ENCODE measurements at places on chromosomes 16 and 17. TPM values are rescaled to one million over a fixed set of nuclear protein-coding genes. Genes with fewer than 3 reads are reported as not detected.
A peak's percentile ranks its signal among the peaks of the same experiment; 100 is the strongest.

DNA sequence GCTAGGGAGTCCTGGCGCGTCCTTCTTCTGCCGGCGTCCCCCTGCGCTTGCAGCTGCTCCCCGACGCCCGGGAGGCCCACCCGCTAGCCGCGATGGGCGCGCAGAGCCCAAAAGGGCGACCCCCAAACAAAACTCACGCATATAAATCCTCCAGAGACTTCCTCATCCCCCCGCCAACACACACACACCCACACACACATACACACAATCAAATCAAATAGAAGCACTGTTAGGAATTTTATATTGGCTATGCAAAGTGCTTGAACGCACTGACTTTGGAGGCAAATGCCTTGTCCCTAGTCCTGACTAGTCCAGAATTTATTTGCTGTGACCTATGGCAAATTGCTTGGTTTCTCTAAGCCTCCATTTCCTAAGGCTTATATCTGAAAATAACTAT lies 23.8 kb upstream of the CRYM start:
- H3K4me1 ChIP-seq: peaks cover 33% of the 10 kb centered on the region
- H3K36me3 ChIP-seq: no peaks in the 10 kb centered on the region
- DNase-seq: no peak
- H3K4me3 ChIP-seq: peak overlapping the region; percentile 90
- H3K27ac ChIP-seq: no peak overlapping the region

NKD1 gene
- total RNA-seq: 1.6 TPM

FADS6 gene
- not detected for total RNA-seq

HEXIM2 gene
- total RNA-seq: 5.6 TPM

DNA sequence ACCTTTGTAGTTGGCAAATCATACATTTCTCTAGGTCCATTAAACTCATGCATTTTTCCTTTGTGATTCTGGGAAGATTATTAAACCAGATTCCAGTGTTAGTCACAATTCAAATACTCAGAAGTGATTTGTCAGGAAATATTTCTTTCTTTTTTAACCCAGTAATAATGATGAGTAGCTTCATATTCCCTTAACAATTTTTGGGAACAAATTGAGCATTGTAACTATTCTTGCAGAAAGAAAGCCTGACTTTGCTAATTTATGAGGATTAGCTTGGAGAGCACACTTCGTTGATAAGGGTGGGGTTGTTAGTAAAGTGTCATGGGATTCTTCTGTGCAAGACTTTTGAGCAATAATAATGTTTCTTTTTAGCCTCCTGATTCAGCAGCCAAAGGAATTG lies 18.7 kb upstream of the KRT24 start:
- H3K27ac ChIP-seq: no peak overlapping the region
- no peak overlapping the region for H3K4me3 ChIP-seq
- no peak for DNase-seq
- peaks cover 12% of the 10 kb centered on the region for H3K27me3 ChIP-seq
- H3K4me1 ChIP-seq: no peaks in the 10 kb centered on the region
- H3K36me3 ChIP-seq: no peaks in the 10 kb centered on the region

HLF gene
- total RNA-seq: 3.4 TPM

DNA sequence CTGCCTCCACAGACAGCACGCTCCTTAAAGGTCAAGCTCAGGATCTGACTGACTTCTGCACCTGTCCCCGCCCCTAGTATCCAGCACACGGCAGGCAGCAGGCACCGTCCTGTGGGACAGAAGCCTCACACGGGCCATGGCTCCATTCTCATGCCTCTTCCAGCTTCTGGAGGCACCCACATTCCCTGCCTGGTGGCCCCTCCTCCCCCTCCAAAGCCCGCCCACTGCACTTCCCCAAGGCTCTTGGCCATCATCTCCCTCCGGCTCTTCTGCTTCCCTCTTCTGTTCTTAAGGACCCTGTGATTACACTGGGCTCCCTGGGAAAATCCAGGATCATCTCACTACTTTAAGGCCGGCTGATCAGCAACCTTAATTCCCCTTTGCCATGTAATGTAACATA lies 3.5 kb downstream of the CANT1 start:
- H3K4me1 ChIP-seq: peaks cover 54% of the 10 kb centered on the region
- no peak overlapping the region for H3K4me3 ChIP-seq
- H3K27ac ChIP-seq: no peak overlapping the region
- no peak for DNase-seq

- H3K4me3 ChIP-seq: no peak overlapping the region
- no peaks in the 10 kb centered on the region for H3K4me1 ChIP-seq
- peak; percentile 75 for DNase-seq
- H3K27me3 ChIP-seq: no peaks in the 10 kb centered on the region
- no peak overlapping the region for H3K27ac ChIP-seq
Observed at GRCh38 chr17:75601057-75601987, 13.7 kb downstream of the MYO15B start.

- no peak overlapping the region for H3K27ac ChIP-seq
- H3K36me3 ChIP-seq: no peaks in the 10 kb centered on the region
- peaks cover 4% of the 10 kb centered on the region for H3K27me3 ChIP-seq
- H3K4me3 ChIP-seq: no peak overlapping the region
Observed at GRCh38 chr16:25875956-25876598, 184.3 kb downstream of the HS3ST4 start.

GRCh38 chr16:4713663-4714501 lies 20.2 kb downstream of the ANKS3 start:
- H3K27me3 ChIP-seq: no peaks in the 10 kb centered on the region
- no peak overlapping the region for H3K4me3 ChIP-seq
- DNase-seq: no peak
- H3K4me1 ChIP-seq: no peaks in the 10 kb centered on the region

PLA2G10 gene
- not detected for total RNA-seq

DNA sequence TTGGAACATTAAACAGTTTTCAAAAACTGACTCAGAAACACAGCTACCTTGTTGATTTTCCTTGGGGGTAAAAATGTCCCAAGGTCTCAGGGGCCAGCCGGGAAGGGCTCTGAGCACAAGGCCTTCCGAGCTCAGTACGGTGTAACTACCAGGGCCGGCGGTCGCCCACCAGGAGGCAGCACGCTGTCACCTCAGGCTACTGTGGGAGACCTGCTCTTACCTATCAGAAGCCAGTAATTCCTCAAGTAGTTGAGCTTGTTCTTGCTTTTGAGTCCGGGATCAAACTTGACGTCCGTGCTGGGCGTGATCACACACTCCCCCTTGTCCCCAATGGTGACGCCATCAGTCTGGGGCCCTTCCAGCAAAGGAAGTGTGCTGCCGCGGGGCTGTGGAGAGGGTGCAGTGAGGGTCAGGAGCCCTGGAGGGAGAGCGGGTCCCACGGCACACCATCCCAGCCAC lies 43.4 kb upstream of the ICAM2 start:
- peak overlapping the region; percentile 93 for H3K27ac ChIP-seq
- peak overlapping the region; percentile 64 for H3K4me3 ChIP-seq
- no peaks in the 10 kb centered on the region for H3K27me3 ChIP-seq
- H3K36me3 ChIP-seq: peaks cover 70% of the 10 kb centered on the region
- H3K4me1 ChIP-seq: peaks cover 88% of the 10 kb centered on the region
- peak; percentile 74 for DNase-seq

CES5A gene
- total RNA-seq: not detected

FBXW10 gene
- total RNA-seq: not detected

DNA sequence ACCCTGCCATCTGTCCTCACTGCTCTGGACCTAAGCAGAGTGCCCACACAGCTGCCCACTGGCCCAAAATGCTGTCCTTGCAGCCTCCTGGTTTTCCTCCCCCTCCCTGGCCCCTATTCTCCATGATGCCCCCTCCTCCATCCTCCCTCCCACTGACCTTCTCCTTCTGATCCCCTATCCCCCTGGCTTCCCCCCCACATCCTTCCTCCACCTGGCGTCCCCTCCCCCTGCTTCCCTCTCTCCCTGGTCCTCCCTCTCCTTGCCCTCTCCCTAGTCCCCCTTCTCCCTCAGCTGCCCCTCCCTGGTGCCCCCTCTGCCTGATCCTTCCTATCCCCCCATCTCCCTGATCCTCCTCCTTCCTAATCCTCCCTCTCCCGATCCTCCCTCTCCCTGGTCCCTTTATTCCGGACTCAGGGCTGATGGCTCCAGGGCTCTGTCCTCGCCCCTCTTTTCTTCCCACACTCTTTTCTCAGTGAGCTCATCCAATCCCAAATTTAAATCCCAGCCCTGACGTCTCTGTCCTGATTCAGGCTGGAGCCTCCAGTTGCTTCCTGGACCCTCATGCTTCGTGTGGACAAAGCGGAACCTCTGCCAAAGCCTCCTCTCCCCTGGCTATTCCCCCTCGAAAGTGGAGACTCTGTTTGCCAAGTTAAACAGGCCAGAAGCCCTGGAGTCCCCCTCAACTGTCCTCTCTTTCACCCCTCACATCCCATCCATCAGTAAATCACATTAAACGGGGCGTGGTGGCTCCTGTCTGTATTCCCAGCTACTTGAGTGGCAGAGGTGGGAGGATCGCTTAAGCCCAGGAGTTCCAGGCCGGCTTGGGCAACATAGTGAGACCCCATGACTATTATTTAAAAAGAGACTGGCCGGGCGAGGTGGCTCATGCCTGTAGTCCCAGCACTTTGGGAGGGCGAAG lies 18.1 kb upstream of the RHBDF2 start:
- H3K27ac ChIP-seq: no peak overlapping the region
- no peak for DNase-seq
- H3K27me3 ChIP-seq: peaks cover 2% of the 10 kb centered on the region
- H3K4me3 ChIP-seq: no peak overlapping the region

BCL6B gene
- 1.3 TPM for total RNA-seq

DNA sequence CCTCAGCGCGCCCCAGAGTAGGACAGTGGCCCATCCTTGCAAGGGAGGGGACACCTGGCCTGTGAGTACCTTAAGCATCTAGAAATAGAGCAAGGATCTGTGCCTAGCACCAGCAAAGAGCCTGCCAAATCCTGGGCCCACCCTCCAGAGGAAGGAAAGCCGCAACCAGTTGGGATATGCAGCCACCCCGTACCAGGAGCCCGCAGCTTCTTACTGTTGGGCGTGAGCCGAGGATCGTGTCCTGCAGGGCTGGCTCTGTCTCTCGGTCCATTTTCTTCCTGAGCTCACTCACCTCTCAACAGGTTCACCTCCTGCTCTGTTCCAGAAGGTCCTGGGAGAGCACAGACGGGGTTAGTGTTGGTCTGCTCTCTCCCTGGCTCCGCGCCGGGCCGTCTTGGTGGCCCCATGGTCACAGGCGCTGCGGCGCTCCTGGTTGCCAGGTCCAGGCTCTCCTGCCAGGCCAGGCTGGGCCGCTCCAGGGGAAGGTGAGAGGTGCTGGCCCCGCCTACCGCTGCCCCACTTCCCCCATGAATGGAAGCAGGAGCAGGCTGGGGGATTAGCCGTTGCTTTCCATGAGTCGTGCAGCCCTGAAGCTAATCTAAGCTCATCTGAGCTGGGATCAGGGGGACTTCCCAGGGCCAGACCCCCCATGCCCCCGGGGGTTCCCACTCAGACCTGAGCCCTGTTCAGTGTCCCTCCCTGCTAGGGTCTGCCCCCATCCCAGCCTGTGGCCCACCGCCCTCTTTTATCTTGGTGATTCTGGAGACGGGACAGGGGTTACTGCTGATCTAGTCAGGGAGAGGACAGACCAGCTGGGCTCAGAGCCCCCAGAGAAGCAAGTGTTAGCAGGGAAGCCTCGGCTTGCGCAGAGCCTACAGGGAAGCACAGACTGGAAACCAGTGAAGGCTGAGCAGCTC lies 12.7 kb downstream of the ENDOV start:
- peaks cover 8% of the 10 kb centered on the region for H3K4me1 ChIP-seq
- no peaks in the 10 kb centered on the region for H3K27me3 ChIP-seq
- no peaks in the 10 kb centered on the region for H3K36me3 ChIP-seq
- no peak overlapping the region for H3K4me3 ChIP-seq
- H3K27ac ChIP-seq: no peak overlapping the region
- DNase-seq: no peak

DNA sequence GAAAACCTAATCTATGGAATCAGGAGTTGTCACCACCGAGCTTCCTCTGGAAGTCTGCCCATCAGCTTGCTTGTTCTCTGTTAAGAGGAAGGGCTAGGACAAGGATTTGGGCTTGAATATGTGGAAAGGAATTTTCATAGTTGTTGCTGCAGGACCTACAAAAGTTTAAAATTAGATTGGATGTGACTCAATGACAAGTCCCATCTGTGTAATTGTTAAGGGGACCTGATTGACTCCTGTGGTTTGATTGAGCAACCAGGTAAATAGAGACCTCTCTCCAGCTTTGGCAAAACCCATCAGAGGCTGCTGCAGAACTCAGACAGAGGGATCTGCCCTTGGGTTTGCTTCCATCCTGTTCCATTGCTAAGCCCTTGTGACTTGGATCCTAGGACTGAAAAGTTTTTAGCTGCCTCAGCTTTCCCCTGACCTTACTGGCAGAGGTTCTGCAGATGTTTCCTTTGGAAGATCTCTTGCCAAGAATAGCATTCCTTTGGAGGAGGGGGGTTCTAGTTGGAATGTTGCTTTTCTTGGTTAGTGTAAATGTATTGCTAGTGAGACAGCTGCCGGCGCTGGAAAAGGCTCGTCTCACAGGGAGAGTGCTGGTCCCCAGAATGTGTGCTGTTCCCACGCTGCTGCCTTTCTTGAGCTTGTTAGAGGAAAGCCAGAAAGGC lies 50.0 kb downstream of the SF3B3 start:
- H3K27ac ChIP-seq: peak overlapping the region; percentile 63
- peaks cover 34% of the 10 kb centered on the region for H3K4me1 ChIP-seq
- peaks cover 50% of the 10 kb centered on the region for H3K36me3 ChIP-seq

CSHL1 gene
- total RNA-seq: not detected

DNA sequence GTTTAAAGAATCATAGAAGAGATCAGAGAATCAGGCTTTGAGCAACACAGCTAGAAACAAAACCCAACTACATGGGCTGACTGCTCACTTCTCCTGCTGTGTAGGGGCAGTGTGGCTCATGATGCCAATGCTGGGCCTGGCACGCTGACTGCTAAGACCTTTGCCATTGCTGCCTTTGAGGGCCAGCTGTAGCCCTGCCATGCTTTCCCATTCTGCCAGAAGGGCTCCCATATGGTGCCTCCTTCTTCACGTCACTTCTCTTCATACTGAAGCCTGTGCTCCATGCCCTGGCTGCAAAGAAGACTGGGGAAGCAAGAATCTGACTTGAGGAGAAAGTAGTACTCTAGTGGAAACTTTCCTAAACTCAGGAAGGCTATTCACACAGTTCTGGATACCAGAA lies 232.9 kb downstream of the UTP18 start:
- DNase-seq: no peak
- H3K27ac ChIP-seq: no peak overlapping the region
- no peak overlapping the region for H3K4me3 ChIP-seq
- no peaks in the 10 kb centered on the region for H3K4me1 ChIP-seq
- no peaks in the 10 kb centered on the region for H3K27me3 ChIP-seq

- no peaks in the 10 kb centered on the region for H3K36me3 ChIP-seq
- H3K4me1 ChIP-seq: peaks cover 2% of the 10 kb centered on the region
- no peaks in the 10 kb centered on the region for H3K27me3 ChIP-seq
- H3K4me3 ChIP-seq: no peak overlapping the region
- no peak for DNase-seq
- no peak overlapping the region for H3K27ac ChIP-seq
Observed at GRCh38 chr17:19730843-19731242, 14.5 kb upstream of the SLC47A2 start.

SECTM1 gene
- 12.7 TPM for total RNA-seq

DNA sequence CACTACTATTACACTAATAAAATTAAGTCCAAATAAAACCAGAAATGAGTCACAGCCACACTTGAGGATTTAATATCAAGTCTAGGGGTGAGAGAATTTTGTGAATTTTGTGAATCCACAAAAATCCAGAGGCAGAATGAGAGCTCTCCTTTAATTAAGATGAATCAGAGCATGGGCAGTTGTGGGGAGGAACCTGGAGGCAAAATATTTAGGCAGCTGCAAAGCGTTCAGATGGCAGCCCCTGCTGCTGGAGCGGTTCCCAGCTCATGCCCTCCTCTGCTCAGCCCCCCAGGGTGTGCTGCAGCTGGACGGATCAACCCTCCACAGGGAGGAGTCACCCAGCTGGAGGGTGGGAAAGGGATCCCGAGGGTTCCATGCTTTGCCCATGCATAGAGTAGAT lies 43.4 kb upstream of the IRX6 start:
- no peaks in the 10 kb centered on the region for H3K36me3 ChIP-seq
- H3K4me3 ChIP-seq: no peak overlapping the region
- no peak for DNase-seq
- no peak overlapping the region for H3K27ac ChIP-seq
- peaks cover 8% of the 10 kb centered on the region for H3K27me3 ChIP-seq
